ENCODE measurements at places on chromosomes 6 and 20.

DNA sequence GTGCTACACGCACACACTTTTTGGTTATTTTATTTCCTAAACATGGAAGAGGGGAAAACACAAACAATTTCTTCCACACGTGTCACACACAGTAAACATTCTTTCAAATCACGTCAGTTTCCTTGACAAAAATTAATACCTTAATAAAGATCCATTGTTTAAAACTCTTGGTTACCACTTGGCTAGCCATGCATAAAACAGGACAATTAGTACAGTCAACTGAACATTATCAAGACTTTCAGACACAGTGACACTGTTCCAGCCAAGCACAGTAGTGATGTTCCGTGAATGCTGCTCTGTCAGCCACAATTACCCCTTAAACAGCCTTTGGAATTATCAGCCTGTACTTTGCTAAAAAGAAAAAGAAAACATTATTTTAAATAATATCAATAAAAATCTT, 50.8 kb downstream of the GMDS start:
- no peak for DNase-seq

- peak; percentile 88 for DNase-seq
Observed at GRCh38 chr6:155314773-155315515, 660 bp upstream of the TFB1M start.

- DNase-seq, result peak; percentile 84
Observed at GRCh38 chr6:36493859-36494258, 51.1 kb downstream of the KCTD20 start.

DNA sequence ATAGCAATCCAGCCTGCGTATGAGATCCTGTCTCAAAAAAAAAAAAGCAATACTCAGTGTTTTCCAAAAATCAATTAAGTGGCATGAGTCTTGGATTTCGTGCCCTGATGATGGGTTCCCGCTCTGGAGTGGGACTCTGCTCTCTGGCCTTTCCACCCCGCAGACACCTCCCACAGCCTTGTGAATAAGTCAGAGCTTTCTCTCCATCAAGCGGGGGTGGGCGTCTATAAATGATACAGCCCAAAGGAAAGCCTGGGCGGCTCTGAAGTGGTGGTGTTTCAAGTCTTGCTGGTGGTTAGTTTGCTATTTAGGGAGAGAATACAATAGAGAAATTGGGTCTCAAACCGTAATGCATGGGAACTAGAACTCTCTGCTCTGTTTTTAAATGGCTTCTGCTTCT, 52.5 kb upstream of the TAGAP start:
- DNase-seq, result no peak

- DNase-seq, result peak; percentile 80
Observed at GRCh38 chr6:147947521-147947920, 395.1 kb upstream of the SASH1 start.

DNA sequence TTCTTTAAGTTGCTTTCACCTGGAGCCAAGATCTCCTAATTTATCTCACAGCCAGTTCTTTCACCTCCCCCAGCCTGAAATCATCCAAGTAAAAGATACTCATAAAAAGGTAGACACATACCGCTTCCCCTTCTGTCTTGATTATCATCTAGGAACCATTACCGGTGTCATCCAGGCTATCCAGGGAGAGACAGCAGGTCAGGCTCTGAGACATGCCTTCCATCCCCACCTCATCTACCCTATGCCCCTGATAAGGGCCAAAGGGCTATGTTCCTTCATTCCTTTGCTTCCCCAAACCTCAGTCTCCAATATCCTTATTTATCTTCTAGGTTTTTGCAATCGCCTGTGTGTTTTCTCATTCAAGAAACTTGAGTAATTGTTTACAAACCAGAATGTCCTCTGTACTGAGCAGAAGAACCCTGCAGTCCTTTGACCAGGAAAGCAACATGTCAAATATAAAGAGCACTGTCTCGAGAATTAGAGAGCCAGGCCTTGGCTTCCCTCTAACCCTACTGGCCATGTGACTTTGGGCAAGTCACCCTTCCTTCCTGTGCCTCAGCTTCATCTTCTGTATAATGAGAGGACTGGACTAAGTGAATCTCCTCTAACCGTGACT, 41.0 kb downstream of the TNFRSF21 start:
- DNase-seq, result no peak

DNA sequence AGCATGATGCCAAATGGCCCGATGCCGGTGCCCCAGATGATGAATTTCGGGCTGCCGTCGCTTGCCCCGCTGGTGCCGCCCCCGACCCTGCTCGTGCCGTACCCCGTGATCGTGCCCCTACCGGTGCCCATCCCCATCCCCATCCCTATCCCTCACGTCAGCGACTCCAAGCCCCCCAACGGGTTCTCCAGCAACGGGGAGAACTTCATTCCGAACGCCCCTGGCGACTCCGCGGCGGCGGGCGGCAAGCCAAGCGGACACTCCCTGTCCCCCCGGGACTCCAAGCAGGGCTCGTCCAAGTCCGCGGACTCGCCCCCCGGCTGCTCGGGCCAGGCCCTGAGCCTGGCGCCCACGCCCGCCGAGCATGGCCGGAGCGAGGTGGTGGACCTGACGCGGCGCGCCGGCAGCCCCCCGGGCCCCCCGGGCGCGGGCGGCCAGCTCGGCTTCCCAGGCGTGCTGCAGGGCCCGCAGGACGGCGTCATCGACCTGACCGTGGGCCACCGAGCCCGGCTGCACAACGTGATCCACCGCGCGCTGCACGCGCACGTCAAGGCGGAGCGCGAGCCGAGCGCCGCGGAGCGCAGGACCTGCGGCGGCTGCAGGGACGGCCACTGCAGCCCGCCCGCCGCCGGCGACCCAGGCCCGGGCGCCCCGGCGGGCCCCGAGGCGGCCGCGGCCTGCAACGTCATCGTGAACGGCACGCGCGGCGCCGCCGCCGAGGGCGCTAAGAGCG, 144.6 kb downstream of the SOBP start:
- DNase-seq, result no peak

GRCh38 chr6:149231778-149232177, 85.7 kb upstream of the TAB2 start:
- DNase-seq, result peak; percentile 18

GRCh38 chr6:33313105-33313708, 671 bp downstream of the TAPBP start:
- peak; percentile 22 for DNase-seq

- no peak for DNase-seq
Observed at GRCh38 chr6:148912252-148912651, 165.4 kb downstream of the UST start.

- no peak for DNase-seq
Observed at GRCh38 chr6:16375843-16376242, 137.5 kb downstream of the GMPR start.

- no peak for DNase-seq
Observed at GRCh38 chr20:40110311-40110831, 578.7 kb downstream of the MAFB start.

GRCh38 chr6:66128656-66129055, 421.6 kb upstream of the EYS start:
- DNase-seq, result no peak

- peak; percentile 95 for DNase-seq
Observed at GRCh38 chr20:47392015-47392720, 35.7 kb upstream of the ZMYND8 start.

DNA sequence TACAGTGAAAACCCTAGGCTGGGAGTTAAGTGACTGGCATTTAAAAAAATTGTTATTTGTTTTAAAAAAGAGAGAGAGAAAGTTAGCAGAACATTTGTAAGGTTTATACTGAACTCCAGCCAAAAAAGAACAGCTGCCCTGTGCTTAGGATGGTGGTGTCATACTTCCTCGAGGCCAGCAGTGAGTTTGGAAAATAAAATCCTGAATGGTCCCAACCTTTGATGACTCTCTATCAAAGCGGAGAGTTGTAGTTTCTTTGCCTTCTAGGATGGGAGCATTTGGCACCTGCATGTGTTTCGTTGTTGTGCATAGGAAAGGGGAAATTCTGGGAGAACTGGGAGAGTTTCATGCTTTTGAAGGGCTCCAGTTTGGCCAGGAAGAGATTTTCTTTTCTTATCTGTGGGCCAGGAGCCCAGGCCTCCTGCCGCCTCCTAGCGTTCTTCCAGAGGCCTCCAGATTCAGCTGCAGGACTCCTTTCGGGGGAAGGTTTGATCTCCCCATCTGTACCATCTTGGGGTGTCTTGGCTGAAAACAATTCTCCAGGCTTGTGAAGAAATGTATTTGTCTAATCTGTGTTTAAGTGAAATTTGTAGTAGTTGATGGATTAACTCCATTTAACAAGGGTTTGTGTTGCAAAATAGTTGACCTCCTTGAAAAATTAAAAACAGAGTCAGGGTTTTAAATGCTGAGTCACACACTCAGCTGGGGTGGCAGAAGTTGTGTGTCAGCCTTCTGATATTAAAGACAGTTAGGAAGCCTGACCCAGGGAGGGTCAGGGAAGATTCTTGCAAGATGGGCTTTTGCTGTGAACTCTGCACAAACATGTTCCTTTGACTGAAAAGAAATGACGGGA, 63.4 kb downstream of the TXNDC5 start:
- peak; percentile 67 for DNase-seq

DNA sequence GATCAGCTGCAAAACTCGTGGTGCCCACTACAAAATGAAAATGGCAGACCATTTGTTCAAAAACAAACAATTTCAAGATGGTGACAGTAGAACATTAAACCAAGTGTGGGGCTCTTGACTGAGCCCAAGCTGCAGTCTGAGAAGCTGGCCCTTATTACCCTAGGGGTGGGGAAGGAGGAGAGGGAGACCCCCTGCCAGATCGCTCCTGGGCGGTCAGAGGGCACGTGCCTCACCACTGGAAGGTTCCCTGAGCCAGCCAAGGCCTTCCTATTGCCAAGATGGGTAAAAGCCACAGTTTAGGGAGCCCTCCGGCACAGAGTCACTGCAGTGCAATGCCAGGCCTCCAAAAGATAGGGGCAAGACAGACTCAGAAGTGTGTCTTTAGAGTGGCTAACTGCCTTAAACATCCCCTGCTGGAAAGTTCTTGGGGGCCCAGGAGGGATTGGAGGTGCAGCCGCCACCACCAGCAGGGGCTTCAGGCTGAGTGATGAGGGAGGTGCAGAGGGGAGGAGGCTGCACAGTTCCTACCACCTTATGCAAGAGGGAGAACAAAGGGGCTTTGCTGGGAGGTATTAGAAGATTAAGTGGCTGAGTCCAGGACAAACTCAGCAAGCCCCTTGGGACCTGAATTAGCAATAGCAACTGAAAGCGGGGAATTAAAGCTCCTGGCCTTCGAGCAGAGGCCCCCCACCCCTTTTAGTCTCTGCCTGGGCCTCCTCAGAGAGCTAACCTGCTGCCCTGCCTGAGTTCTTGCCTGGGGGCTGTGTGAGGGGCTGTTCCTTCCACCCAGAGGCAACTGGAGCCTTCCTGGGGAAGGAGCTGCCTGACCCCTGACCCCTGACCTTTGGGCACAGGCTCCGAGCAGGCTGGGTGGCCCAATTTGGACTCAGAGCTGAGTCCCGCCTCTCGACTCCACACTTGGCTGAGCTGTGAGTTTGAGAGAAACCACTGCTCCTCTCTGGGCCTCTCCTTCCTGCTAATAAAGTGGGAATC, 88.4 kb downstream of the VEGFA start:
- DNase-seq, result no peak

DNA sequence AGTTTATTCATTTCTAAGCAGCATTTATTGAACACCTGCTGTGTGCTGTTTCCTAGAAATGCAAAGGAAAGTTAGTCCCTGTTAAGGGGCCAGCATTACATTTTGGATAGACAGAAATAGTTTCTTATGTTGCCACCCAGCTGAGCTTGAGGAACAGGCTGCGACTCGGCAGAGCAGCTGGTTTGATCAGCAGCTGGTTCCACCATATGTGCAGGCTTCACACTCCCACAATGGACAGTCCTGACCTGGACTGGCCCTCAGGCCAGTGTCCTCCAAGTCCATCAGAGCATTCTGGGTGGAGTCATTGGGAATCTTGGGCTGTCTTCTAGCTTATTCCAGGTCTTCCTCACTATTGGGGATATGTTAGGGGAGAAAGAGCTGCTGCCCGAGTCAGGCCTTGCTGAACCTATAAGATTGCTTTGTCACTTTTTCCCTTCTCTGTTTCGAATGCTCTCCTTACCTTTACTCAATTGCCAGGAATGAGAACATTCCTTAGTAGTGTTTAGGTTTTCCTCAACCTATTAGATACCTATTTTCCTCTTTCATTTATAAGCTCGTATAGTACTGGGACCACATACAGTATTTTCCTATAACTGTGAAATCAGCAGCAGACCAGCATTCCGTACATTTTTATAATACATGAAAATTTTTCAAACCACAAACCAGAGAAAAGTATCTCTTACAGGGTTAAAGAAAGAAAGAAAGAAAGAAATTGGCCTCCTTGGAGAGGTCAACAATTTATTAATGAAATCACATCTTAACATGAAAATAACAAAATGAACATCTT, 203.0 kb downstream of the FARS2 start:
- peak; percentile 45 for DNase-seq

DNA sequence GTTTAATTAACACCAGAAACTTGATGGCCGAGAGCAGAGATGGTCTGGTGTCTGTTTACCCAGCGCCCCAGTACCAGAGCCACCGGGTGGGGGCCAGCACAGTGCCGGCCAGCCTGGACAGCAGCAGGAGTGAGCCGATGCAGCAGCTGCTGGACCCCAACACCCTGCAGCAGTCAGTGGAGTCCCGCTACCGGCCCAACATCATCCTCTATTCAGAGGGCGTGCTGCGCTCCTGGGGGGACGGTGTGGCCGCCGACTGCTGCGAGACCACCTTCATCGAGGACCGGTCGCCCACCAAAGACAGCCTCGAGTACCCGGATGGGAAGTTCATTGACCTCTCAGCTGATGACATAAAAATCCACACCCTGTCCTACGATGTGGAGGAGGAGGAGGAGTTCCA, 73.7 kb downstream of the SYNDIG1 start:
- DNase-seq, result no peak

- no peak for DNase-seq
Observed at GRCh38 chr6:33754222-33754621, 7.5 kb upstream of the IP6K3 start.

GRCh38 chr20:40882152-40882551, 146.5 kb upstream of the TOP1 start:
- DNase-seq, result no peak

- DNase-seq, result no peak
Observed at GRCh38 chr20:56995635-56996075, 270.8 kb downstream of the BMP7 start.
